Stimulated activated CD4-positive, alpha-beta T cell treated with anti-CD3 and anti-CD28 coated beads, Interleukin-4, amount 100 ng/mL, for 24 hours (primary cell): ENCODE measurements at places on chromosomes 16 and 17.

DNA sequence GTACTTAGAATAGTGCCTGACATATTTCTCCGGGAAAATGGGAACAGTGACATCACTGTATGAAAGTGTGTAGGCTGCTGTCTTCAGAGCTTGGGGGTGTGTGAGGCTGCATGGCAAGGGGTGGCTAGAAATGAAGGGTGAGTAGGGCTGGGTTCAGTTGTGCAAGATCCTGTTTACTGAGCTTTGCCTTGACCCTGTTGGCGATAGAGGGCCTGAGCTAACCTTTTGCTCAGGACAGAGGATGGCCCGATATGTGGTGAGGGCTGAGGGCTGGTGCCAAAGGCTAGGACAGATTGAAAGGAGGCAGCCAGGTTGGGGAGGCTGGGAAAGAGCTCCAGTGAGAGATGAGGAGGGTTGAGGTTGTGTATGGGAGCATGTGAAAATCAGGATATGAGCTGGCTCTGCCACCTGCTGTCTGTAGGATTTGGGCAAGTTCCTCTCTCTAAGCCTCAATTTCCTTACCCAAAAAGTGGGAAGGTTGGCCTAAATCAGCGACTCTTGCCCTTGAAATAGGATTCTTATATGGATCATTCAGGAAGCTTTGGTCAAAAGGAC is 6.0 kb upstream of the CCL1 start:
- no peak for DNase-seq

GRCh38 chr17:7561589-7562207 is at the start of gene SENP3:
TSS of gene SENP3 (plus strand) at chr17:7561919. CDS start at chr17:7563077, 1,158 bp downstream.
- peak; percentile 90 for DNase-seq

DNA sequence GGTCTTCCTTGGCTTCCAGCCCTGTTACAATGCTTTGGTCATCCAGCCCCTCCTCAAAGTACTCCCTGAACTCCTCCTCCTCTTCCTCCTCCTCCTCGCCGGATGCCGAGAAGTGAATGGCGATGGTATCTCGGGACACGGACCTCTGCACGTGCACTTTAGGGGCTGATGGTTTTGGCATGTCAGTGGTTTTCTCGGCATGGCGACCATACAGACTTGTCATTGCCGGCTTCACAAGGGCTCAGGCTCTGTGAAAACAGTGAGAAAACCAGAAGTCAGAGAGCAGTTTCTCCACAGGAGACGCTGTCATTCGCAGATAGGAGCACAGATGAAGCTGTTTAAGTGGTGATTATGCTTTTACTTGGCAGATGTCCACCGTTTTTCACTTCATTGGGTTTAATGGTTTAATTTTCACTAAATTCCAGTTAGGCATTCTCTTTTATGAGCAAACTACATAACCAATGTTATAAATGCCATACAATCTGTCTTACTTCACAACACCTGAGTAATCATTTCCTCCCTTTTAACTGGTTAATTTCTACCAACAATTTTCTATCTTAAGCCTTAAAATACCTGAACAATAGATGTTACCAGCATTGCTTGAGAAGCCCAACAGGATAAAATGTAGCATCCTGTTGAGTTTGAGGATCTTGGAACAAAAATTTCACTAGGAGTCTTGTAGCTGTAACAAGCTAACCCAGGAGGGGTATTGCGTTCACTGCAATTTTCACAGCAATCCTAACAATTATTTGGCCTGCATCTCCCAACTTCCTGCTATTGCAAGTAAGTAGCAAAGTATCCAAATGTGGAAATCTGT is 48.9 kb downstream of the TEX2 start:
- no peak for DNase-seq

- DNase-seq, result no peak
Measured at GRCh38 chr17:80452173-80452915, 24.1 kb downstream of the NPTX1 start.

DNA sequence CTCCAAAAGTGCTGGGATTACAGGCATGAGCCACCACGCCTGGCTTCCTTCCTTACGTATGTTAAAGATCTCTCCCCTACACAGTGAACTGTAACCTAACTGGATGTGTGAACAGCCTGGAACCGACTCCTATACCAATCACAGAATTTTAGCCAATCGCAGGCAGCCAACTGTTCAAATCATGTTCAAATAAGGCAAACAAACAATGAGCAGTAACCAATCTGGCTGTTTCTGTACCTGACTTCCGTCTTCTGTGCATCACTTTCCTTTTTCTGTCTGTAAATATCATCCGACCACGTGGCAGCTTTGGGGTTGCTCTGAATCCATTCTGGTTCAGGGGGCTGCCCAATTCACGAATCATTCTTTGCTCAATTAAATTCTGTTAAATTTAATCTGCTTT is 27.5 kb downstream of the TEKT5 start:
- no peak for DNase-seq

GRCh38 chr16:11257131-11257938 is 1.3 kb upstream of the SOCS1 start:
- DNase-seq, result peak; percentile 68

DNA sequence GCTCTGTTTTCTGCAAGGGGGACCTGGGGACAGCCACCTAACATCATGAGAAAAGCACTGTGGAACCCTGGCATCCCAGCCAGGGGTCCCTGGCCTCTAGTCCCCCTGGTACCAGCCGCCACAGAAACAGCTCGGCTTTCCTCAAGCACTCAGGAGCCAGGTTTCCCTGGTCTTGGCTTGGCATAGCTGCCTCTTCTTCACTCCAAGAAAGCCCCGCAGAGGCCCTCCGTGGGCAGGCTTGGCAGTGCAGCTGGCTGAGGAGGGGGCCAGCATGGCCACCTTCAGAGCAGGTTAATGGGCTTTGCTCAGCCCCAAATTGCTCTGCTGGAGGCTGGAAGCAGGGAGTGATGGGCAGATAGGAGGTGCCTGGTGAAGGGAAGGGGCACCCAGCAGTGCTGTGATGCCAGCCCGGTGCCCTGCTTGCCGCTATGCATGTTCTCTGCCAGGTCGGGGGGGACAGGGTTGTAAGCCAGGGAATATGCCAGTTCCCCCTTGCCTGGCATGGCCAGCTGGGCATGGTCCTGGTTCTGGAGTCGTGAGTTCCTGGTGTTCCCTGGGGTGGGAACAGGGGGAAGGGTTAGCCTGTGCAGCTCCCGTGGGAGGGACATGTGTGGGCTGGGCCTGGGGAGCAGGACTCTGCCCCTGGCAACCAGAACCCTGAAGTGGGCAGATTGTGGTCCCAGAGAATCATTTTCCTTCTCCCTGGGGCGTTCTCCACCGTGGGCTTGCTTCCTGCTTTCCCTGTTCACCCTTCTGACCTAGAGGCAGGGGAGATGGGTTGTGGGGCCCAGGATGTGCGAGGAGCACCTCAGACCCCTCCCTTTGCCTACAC is 3.2 kb downstream of the ANKRD13B start:
- no peak for DNase-seq

GRCh38 chr17:40672654-40673053 is 7.7 kb upstream of the KRT222 start:
- no peak for DNase-seq

DNA sequence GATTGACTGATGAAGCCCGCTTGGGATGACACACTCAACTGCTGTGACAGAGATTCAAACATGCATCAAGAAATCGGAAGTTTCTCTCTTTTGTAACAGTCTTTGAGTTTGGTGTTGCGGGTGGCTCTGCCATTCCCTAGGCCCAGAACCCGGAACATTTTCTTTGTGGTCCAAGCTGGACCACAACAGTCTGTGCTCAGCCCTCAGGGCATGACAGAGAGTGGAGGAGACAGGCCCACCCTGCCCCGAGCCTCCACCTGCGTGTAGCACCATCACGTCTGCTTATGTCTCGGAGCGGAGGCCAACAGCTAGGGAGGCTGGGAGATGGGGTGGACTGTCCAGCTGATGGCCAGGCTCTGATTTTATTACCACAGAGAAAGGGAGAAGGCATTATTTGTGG is 64.5 kb downstream of the SHISA6 start:
- DNase-seq, result no peak

DNA sequence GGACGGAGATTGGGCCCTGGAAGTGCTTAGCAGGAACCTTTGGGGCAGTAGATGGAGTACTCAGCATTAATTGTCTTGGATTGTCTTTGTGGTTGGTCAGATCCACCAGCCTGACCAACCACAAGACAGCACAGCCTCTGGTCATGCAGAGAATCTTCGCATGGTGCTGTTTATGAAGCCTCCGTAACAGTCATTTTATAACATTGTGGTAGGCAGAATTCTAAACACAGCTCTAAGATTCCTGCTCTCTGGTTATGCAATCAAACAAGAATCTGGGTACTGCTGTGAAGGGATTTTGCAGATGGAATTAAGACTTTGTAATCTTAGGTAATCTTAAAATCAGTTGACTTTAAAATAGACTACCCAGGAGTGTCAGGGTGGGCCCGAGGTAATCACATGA is 312.2 kb upstream of the GOT2 start:
- no peak for DNase-seq

GRCh38 chr17:82237083-82237745 is 8.4 kb downstream of the SLC16A3 start:
- no peak for DNase-seq

DNA sequence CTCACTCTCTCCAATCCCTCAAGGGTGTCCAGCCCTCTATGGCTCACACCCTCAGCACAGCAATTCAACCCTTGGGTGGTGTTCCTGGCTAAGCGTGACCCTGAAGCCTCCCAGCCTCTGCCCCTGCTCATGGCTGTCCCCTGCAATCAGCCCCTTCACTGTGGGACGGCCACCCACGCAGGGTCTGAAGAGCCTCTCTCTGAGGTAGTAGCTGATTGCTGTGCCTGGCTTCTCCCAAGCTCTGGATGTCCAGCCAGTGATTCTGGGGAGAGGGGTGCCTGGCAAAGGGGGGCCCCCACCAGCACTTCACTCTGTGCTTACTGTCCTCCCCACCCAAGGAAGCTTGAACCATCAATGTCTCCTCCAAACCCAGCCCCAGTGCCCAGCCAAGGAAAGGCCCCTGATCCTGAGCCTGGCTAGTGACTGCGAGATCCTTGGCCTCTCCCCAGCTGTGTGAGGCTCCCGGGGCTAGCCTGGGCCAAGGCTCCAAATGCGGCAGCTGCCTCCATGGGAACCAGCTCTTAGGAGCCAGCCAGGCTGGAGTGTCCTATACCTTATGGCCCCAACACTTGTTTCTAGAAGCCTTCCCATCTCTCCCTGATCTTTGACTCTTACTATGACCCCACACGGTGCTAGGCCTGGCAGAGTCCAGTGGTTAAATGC is 9.9 kb downstream of the MTSS2 start:
- DNase-seq, result no peak

- DNase-seq, result peak; percentile 77
Measured at GRCh38 chr17:42578282-42578869, 847 bp upstream of the PSMC3IP start.

DNA sequence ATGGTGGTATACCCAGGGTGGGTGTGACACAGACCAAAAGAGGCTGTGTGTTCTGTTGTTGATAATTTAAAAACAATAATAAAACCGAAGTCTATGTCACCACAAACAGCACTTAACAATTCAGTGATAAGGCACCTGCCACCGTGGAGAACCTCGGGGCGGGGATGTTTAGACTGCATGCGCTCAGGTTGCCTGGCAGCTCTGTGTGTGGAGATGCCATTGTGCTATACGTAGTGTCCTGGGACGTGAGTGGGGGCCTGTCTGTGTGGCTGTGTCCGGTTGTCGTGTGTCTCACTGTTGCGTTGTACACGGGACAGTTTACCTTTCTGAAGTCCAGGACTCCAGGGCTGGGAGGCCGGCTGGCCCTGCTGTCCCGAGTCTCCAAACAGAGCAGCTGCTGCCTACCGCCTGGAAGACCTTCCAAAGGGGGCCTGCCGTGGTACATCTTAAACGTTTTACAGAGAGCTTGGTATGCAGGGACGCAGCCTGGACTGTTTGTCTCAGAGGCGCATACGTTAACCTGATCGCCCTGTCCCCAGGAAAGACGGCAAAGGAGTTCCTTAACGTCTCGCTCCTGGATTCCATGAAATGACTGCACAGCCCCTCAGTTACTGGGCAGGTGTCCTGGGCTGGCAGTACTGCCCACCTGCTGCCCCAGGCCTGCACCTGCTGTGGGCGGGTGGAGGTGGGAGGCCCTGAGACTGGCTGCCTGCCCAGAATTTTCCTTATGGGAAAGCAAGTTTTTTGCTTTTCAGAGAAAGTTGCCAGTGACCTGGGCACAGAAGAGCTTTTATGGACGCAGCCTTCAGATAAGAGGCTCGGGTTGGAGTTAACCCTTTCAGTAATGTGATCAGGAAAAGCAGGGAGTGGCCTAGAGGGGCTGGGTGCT is 19.0 kb downstream of the SPIRE2 start:
- no peak for DNase-seq

- no peak for DNase-seq
Measured at GRCh38 chr17:28950752-28951427, 428 bp downstream of the PHF12 start.

GRCh38 chr16:86406056-86406455 is 104.3 kb upstream of the FOXF1 start:
- no peak for DNase-seq

DNA sequence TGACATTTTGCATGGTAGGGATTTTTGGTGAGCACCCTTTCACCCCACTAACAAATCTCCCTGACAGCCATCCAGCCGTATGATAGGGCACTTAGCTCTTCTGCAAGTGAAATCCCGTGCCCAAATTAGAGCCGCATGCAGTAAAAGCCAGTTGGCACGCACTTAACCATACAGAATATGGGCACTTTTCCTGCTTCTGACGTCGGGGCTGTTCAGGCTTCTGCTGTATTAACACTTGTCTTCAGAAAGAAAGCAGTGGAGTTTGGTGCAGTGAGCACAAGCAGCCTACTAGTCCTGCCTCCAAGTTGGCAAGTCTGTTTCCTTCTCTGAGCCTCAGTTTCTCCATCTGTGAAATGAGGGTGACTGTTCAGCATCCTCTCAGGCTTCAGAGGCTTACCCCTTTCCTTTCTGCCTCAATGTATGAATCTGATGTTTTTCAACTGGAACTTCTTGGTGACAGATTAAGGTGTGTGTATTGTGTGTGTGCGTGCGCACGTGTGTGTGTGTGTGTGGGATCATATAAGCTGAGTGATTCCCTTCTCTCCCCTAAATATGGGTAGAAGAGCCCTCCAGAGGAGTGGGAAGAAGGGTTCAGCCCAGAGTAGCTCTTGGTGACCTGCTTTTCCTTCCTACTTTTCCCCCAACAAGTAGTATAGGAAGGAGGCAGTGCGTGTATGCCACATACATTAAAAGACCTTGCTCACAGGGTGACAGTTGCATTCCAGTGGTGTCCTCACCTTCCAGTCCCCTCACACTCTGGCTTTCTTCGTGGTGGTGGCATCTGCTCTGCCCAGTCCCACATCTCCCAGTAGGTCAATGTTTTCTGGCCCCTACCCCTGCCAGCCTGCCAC is 19.0 kb downstream of the IGF2BP1 start:
- no peak for DNase-seq

DNA sequence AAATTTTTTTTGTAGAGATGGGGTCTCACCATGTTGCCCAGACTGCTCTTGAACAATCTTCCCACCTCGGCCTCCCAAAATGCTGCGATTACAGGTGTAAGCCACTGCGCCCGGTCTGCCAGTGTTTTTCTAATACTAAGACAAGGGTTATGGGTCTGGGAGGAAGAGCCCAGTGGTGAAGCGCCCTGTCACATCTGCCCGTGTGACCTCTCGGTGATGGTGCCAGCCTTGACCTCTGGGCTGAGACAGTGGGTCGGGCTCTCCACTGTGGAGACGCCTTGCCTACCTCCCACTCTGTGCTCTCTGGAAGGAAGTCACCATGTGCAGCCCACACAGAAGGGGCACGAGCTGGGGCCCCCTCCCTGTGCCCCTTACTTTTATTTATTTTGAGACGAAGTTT is 5.1 kb upstream of the BAIAP2 start:
- DNase-seq, result no peak

GRCh38 chr17:32835291-32835761 is 41.6 kb downstream of the MYO1D start:
- DNase-seq, result no peak
